ENCODE measurements at places on chromosomes 6 and 20.
A peak's percentile ranks its signal among the peaks of the same experiment; 100 is the strongest.

DNA sequence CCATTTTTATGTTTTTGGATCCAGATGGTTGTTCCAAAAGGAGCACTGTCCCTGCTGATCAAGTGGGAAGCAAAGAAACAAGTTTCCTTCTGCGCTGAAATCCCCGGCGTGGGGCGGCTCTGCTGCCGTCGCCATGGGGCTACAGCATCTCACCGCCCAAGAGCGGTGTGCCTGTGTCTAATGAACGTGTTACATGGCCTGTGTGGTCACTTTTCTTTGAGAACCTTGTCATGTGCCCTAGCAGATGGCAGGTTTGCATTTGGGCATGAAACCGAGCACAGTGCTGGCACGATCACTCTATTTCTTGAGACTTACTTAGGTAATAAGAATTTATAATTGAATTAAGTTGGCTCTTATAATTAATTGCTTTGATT lies 51.9 kb downstream of the ZDHHC14 start:
- no peak for ATAC-seq

DNA sequence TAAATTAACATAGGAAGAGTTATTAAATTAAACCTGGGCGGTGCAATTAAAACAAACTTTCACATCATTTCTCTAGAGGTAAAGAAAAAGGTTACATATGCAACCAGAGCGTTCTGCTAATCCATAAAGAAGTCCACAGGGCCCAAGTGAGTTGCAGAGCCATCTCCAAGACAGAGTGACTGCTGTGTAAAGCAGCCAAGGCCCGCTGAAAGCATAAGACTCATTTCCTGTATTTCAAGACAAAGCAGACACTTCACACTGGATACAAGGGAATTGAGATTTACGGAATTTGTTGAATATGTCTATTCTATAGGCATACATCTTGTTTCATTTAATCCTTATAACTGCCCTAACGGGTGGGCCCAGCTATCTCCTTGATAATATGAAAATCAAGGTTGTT lies 422.8 kb downstream of the CBLN4 start:
- no peak for ATAC-seq

DNA sequence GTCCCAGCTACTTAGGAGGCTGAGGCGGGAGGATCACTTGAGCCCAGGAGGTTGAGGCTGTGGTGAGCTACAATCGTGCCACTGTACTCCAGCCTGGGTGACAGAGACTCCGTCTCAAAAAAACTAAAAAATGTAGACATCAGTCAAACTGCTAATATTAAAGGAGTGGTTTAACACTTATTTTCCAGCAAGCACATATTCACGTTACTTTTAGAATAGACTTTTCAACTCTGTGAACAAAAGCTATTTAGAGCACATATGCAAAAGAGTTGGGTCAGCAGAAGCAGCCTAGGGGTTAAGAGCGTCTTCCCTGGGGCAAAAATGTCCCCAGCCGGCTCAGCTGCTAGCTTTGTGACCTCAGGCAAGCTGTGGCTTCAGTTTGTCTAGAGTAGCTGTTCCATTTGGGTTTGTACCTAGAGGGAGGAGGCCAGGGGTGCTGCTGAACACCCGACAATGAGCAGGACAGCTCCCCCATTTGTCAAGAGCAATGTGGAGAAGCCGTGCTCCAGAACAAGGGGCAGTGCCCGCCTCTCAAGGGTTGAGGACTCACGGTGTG lies 62.5 kb upstream of the PTGIS start:
- ATAC-seq, result no peak

- ATAC-seq, result peak; percentile 87
These were observed 13.4 kb upstream of the FOXC1 start for GRCh38 chr6:1596088-1596852.

GRCh38 chr6:99241905-99242534 lies 107.5 kb downstream of the FAXC start:
- peak; percentile 74 for ATAC-seq

DNA sequence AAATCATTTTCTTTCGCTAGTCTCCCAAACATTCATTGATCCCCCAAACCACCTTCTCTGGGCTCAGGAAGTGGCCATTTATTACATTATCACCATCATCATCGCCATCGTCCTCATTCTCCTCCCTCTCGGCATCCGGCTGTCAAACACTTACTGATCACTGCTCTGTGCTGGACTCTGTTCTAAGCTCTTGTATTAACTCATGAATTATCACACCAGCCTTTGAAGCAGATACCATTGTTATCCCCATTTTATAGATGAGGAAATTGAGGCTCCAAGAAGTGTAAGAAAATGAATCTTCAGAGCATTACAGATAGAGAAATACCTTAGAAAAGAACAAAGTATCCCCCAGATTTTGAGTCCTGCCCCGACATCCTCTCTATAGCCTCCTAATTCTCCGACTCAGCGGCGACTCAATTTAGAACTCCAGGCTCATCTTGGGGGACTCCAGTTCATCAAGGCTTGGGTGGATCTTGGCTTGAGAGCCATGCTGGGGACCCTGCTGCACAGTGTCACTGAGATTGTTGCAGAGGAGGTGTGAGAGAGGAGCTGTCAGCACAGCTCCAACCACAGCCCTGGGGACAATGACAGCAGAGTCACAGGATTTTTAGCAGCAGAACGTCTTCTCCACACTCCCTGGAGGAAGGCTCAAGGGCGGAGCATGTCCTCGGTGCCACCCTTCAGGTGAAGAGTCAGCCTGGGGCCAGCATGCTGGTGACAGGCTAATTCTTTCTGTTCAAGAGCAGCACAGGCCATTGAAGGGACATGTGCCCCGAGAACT lies 6.6 kb upstream of the EEF1E1 start:
- ATAC-seq, result peak; percentile 40

DNA sequence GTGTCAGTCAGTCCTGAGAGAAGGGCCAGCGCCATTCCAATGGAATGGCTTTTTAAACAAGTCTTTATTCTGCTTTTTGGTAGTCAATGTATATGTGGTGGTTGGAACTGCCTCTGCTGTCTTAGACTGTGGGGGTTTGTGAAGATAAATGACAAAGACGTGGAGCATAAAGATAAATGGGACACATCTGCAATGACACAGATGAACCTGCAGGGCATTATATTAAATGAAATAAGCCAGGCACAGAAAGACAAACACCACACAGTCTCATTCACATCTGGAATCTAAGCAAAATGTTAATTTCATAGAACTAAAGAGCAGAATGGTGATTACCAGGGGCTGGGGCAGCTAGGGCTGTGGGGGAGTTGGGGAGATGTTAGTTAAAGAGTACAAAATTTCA lies 912.8 kb upstream of the MAN1A1 start:
- ATAC-seq, result no peak

Data from SK-N-SH treated with all-trans-retinoic acid at 6 μM for 48 hours (cell line).